Daoy (cell line): ENCODE measurements at places on chromosomes 7 and 10. TPM values are rescaled to one million over a fixed set of nuclear protein-coding genes. Genes with fewer than 3 reads are reported as not detected.
A peak's percentile ranks its signal among the peaks of the same experiment; 100 is the strongest.

TMEM178B gene
- 1.2 and 1.3 TPM in 2 replicates for total RNA-seq

CALCR gene
- not detected in 2 replicates for total RNA-seq

TAC1 gene
- 0.86 TPM in 1 of 2 replicates, not detected in the other for total RNA-seq

AFAP1L2 gene
- 10.9 and 17.1 TPM in 2 replicates for total RNA-seq

CABCOCO1 gene
- total RNA-seq = 0.57 TPM in 1 of 2 replicates, not detected in the other

CRYGN gene
- 0.17 TPM in 1 of 2 replicates, not detected in the other for total RNA-seq

DNA sequence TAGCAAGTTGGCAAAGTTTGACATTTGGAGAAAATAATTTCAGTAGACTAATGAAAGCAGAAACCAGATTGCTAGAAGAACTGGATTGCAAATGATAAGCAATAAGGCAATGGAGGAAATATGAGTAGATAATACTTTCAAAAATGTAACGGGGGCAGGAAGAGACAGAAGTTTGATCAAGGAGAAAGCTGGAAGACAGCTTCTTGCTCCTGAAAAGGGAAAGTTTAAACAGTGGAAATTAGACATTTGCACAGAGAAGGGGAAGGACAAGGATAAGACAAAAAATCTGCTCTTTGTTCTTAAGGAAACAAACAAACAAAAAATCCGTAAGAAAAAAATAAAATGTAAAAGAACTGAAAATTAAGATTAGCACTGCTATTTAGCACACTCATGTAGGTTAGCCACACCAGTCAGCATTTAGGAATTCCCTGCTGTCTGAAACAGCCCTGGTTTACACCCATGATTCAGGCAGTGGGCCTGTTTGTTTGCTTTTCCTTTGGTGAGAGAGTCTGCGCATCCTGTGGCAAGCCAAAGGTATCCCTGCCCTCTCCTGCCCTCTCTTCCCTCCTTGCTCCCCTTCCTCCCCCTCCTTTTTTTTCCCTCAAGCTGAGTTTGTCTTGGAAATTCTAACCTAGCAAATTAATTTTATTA is 104.3 kb upstream of the CAV2 start:
- peak; percentile 98 for DNase-seq

- no peak for DNase-seq
These were observed 36.8 kb upstream of the CDC14C start for GRCh38 chr7:48887500-48887899.

DNA sequence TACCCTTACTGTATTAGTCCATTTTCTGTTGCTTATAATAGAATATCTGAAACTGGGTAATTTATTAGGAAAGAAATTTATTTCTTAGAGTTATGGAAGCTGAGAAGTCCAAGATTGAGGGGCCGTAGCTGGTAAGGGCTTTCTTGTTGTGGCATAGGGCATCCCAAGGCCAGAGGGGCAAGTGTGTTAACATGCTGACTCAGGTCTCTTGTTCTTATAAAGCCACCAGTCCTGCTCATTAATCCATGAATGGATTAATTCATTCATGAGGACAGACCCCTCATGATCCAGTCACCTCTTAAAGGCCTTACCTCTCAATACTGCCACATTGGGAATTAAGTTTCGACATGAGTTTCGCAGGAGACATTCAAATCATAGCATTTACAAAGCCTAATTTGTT is 2.4 kb downstream of the ARMC10 start:
- no peak for DNase-seq

- no peak for DNase-seq
These were observed 132.6 kb upstream of the ZEB1 start for GRCh38 chr10:31186225-31187000.

DNA sequence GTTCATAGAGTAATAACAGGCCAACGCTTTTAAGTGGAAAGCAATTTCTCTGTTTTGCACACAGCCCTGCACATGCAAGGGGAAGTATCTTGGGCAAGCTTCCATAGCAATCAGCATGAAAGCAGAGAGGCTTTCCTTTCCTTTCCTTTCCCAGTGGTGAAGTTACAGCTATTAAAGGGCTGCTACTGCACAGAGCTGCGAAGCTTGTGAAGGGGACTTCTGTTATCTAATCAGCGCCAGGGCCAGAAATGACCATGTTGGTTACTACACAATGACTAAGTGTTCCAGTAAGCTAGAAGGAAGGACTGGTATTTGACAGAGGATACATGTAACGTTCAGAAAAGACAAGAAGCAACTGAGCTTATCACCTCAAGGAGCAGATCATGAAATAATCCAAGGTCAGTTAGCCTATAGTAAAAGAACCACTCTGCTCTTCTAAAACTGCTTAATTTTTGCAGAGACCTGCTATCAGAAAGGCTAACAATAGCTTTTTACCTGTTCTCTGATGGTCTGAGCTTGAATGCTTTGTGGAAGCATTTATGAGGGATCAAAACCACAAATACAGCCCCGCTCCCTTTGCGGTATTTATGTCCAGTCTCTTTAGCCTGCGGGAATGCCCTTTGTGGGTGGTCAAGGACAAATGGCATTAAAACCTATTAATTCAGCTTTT is 45.9 kb downstream of the SGMS1 start:
- peak; percentile 34 for DNase-seq

DNA sequence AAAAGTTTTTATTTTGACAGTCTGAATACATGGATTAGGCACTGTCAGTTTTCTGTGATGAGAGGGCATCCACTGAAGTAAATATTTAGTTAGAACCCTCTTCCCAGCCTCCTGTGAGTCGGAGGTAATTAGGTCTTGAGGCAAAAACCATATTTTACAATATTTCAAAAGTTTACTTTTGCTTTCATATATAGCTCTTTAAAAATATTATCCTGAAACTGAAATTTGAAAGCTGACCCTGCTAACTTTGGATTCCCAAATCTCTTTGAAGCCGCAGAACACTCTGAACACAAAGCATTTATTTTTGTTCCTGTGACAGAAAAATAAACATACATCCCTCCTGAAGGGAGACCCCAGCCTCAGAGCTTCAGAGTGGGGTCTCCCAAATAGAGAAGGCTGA is 317.4 kb downstream of the KIF20B start:
- no peak for DNase-seq

DNA sequence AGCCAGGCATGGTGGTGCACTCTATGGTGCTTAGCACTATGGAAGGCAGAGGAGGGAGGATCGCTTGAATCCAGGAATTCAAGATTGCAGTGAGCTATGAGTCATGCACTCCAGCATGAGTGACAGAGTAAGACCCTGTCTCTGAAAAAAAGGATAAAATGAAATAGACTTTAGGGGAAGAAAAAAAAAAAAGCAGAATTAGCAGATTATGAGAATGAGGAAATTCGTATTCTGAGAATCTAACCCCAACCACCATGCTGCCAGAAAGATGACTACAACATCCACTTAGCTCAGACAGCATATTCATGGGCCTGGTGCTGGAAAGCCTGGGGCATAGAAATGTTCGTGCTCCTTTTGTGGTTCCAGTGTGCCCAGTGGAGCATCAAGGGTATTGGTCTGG is 63.3 kb downstream of the TMEM26 start:
- no peak for DNase-seq
